ENCODE measurements at places on chromosomes 1 and 21.

DNA sequence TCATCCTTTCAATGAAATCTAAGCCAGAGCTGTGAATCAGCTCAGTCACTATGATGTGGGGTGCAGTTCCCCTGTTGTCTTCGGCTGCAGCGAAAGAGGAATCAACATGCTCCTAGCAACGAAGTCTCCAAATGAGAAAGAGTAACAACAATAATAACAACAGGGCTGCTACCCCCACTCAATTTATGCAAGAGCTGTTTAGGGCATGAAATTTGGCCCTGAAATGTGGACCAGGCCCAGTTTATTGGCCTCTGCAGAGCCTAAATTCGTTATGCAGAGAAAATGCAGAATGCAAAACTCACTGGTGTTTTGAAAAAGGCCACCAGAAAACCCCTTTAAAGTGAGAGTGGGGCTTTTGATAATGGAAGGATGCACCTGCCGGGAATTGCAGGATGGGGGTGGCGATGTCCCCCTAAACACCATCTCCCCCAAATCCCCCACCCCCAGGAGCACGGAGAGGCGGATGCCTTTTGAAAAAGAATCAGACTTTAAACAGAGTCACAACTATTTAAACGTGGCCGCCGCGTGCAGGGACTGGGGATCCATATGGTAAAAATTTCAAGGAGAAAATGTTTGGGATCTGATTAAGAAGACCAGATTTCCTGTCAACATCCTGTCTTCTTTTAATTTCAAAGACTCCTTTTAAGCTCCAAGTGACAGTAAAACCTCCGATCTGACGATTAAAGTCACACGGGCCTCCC is 1.9 kb downstream of the RUNX3 start:
- DNase-seq: peak; percentile 86

DNA sequence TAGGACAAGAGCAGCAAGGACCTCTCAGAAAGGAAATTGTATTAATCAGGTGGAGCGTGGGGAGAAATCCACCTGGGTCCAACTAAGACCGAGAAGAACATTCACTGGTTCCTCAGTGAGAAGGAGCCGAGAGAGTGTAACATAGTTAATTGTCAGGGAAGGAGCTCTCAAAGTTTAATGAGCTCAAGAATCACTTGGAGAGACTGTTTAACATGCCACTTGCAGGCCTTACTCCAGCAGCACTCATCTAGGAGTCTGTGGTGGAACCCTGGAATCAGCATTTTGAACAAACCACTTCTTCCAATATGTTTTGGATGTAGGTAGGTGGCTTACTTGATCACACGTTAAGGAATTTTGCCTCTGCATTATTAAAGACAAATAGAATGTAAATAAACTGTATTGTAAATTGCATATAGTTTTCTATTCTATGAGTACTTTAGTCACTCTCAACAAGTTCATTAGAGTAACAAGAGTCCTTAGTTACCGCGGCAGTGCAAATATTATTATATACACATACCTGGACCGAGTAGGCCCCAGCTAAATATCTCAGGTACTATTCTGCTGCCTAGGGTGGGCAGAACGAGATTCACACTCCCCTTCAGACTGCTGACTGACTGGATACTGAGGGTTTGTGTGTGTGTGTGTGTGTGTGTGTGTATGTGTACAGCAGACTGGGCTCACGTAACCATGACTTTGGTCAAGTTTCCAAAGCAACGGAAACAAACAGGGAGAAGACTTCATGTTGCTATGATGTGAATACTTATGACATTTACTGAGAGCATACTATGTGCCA is 203.2 kb upstream of the USP24 start:
- DNase-seq: no peak

GRCh38 chr21:32044205-32045180 is 171.7 kb downstream of the HUNK start:
- no peak for DNase-seq

DNA sequence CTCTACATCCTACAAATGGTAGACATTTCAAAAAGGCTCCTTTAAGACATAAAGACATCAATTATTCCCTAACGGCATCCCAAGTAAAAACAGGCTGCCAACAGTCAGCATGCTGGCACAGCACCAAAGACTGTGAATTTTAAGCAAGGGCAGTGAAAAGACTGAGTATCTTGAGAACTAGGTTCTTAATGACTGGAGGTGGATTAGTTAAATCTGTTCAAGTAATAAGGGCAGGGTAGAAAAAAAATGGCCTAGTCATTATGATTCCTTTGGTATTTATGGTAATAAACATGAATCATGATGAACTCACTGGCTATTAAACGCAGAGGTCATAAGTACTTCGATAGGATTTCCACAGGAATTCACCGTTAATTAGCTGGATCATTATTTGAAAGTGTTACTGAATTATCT is 75.2 kb downstream of the KIFAP3 start:
- peak; percentile 50 for DNase-seq

DNA sequence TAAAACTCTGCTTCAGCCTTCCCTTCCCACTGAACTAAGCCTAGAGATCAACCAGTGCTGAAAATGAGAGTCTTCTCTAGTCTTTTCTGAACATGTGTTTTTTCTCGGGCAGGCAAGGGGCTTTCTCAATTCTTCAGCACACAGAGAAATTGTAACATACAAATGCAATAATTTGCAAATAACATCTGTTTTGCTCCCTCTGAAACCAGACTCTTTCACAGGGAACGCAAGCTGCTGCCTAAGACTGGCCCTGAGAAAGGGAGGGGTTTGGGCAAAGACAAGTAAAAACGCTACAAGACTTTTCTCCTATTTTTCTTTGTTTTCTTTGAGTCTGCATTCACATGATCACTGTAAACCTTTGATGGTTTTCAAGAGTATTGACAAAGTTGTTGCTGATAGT is 39.6 kb upstream of the VN1R5 start:
- DNase-seq: no peak

GRCh38 chr1:209577346-209577745 is 6.2 kb upstream of the CAMK1G start:
- no peak for DNase-seq

- DNase-seq: no peak
Measured at GRCh38 chr1:71054281-71054731, 6.7 kb upstream of the PTGER3 start.

DNA sequence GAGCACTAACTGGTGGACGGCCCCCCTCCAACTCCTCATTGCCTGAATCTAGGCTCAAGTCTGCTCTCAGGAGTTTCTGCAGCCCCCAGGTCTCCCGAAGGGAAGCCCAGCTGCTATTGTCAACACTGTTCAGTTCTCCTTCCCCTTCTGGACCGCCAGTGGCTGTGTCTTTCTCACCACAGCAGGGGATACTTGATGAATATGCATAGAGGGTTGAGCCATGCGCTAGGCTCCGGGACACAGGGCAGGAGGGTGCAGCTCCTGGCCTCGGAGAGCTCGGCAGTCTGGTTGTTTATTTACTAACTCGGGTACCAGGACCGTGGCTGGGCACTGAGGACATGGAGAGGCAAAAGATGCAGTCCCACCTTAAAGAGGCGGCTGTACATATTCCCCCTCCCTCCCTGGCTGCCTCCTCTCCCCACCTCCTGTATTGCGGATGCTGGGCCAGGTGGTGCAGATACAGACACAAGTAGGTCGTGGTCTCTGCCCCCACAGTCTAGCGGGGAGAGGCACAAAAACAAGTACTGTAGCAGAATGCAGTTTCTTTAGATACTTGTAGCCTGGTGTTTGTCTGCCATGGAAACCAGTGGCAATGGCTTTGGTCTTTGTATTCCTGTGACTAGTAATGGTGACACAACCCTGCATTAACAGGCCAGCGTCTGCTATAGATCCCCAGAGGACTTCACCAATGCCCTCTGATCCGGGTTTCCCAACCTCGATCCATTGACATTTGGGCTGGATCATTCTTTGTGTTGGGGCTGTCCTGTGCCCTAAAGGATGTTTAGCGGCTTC is 26.2 kb downstream of the ARHGEF10L start:
- peak; percentile 69 for DNase-seq

DNA sequence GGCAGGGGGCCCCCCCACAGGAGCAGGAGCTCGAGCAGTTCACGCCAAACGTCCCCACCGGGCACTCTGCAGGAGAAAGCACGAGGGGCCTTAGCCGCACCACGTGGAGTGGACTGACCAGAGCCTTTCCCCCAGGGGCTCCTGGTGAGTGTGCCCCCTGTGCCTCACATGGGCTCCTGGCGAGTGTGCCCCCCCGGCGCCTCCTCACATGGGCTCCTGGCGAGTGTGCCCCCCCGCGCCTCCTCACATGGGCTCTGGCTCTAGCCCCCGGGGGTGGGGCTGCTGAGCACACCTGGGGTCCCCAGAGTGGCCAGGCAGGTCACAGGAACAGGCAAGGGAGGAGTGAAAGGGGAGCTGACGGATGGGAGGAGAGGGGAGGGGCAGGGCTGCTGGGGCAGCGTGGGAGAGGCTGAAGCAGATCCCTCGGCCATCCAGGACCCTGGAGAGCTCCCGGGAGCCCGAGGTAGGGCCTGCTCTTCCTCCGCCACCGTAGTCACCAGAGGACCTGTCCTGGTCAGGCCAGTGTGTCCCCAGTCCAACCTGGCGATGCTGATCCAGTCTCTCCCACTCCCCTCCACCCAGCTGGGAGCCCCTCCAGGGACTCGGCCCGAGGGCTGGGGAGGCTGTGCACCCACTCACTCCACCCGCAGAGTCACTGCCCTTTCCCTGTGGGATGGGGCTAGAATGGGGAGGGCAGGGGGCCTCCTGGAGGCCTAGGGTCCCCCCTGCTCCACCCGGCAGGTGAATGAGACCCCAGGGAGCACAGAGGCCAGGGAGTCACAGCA is 47.6 kb downstream of the ARHGEF16 start:
- peak; percentile 80 for DNase-seq

DNA sequence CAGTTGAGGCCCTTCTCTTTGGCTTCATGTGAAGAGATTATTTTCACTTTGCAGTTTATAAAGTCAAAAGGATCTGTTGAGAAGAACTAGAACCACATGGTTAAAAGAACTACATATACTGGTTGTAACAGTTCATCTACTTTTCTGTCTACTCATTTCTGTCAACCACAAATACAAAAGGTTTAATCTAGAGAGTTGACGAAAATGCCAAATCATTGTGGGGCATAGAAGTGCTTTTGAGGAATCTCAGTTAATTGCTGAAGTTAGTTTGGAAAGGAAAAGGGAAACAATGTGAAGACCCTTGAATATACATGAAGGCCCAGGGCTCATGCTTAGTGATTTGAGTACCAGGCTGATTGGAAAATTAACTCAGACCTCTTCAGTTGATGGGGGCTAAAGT is 415.7 kb upstream of the ZP4 start:
- DNase-seq: no peak

DNA sequence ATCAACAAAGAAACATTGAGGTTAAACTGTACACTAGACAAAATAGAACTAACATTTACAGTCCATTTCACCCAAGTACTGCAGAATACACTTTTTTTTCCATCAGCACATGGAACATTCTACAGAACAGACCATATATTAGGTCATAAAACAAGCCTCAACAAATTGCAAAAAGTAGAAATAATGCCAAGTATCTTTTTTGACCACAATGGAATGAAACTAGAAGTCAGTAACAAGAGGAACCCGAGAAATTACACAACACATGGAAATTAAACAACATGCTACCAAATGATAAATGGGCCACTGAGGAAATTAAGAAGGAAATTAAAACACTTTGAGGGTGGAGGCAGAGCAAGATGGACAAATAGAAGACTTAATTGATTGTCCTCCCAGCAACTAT is 8.4 kb upstream of the C1orf185 start:
- no peak for DNase-seq

DNA sequence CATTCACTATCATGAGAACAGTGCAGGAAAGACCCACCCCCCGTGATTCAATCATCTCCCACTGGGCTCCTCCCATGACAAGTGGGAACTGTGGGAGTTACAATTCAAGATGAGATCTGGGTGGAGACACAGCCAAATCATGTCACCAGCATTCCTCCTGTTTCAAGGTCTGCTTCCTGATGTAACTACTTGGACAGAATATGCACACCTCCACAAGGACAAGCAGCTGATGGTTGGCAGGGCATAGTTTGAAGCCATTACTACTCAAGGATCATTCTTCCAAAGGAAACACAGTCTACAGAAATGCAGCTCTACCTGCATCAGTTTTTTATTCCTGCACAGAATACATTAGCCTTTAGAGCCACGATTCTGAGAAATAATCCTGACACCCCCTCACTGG is 28.5 kb upstream of the RNF2 start:
- DNase-seq: no peak

DNA sequence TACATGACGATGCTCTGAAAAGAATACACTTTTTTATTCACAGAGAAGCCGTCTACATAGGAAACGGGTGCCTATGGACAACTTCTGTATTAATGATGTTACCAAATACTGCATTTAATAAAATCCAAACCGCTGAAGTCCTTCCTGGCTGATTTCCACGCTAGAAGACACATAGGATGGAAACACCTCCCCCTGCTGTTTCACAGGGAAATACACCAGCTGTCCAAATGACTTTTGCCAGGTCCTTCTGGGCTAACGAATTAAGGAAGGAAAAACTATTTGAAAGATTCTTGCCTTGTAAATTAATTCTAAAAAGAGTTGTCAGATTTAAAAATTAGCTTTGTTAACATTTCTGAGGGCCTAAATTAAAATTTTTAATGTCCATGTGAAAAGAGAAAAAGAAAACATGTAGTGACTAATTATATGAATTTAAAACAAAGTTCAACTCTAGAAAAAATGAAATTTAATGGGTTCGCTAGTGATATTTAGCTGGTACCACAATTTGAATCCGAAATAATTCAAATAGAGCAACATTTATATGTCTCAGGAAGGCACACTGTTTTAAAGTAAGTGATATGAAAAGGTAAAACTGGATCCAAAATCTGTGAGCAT is 146.0 kb downstream of the RERE start:
- peak; percentile 78 for DNase-seq

- DNase-seq: no peak
Measured at GRCh38 chr1:160874935-160875334, 10.0 kb downstream of the ITLN1 start.

DNA sequence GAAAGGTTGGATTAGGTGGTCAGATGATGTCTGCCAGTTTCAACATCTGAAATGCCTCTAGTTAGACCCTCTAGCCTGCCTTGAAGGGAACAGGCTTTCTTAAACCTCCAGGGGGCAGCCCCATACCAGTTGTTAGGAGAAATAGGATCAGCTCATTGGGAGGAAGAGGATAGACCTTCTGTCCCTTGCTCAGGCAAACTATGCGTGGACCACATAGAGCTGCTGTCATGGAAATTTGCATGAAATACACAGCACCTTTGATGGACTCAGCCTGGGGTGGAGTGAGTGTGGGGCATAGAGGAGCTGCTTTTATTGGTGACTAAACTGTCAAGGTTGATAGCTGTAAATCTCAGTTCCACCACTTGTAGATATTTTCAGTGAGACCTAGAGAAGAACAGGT is 38.4 kb upstream of the SPAG17 start:
- DNase-seq: peak; percentile 48

- DNase-seq: no peak
Measured at GRCh38 chr1:84749427-84749826, 59.2 kb upstream of the SSX2IP start.

All from eye (tissue), 1 donor.